ENCODE measurements at places on chromosomes 2 and 18.

- no peak for DNase-seq
These were observed 127.4 kb downstream of the DPP4 start for GRCh38 chr2:161946489-161947107.

DNA sequence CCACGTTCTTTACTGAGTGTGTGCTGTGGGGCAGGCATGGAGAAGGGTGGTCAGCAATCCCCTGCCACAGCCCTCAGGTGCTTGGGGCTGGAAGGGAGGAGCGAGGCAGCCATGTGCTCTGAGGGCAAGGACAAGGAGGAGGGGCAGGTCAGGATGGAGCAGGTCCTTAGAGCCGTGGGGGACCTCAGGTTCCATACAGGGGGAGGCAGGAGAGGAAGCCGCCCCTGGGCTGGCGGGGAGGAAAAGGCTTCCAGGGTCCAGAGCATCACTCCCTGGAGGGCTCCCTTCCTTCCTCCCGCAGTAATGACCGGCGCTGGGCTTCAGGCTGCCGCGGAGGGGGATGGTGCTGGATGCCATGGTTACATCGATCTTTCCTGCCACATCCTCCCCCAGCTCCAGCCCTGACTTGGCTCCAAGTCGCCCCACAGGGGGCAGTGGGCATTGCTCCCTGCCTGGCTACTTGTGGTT lies 6.6 kb downstream of the GAREM2 start:
- DNase-seq = no peak

DNA sequence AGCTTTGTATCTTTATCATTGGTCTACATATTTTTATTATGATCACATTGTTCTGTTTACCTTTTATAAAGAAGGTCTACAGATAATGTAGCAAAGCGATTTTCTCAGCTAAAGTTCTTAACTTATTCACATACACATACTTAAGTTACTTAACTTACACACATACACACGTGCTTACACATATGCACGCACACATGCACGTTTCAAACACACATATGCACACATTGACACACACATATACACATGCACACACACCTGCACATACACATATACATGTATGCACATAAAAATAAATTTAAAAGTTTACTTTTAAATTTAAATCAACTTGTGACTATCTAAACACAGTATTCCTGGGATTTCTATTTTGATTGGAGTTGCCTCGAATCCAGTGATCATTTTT lies 1204.5 kb upstream of the SLC39A10 start:
- no peak for DNase-seq

GRCh38 chr2:30361751-30362394 lies 85.2 kb upstream of the LCLAT1 start:
- peak; percentile 26 for DNase-seq

GRCh38 chr2:227848586-227848985 lies 22.8 kb upstream of the DAW1 start:
- no peak for DNase-seq

GRCh38 chr2:173239644-173240043 lies 115.0 kb upstream of the CDCA7 start:
- no peak for DNase-seq
